Endothelial cell of umbilical vein (primary cell): ENCODE measurements at places on chromosomes 7 and 10. TPM values are rescaled to one million over a fixed set of nuclear protein-coding genes. Genes with fewer than 3 reads are reported as not detected.
A peak's percentile ranks its signal among the peaks of the same experiment; 100 is the strongest.

- H3K4me3 ChIP-seq = no peak overlapping the region
- peaks cover 4% of the 10 kb centered on the region for H3K27me3 ChIP-seq
- no peaks in the 10 kb centered on the region for H3K36me3 ChIP-seq
- H3K4me1 ChIP-seq = no peaks in the 10 kb centered on the region
- DNase-seq = no peak
Measured at GRCh38 chr10:77422491-77423338, 214.9 kb downstream of the KCNMA1 start.

Gene FFAR4
- total RNA-seq = not detected in 2 replicates

- H3K27me3 ChIP-seq = no peaks in the 10 kb centered on the region
- DNase-seq = no peak
- no peaks in the 10 kb centered on the region for H3K4me1 ChIP-seq
- no peak overlapping the region for H3K4me3 ChIP-seq
- H3K36me3 ChIP-seq = no peaks in the 10 kb centered on the region
Measured at GRCh38 chr10:82762641-82763040, 887.6 kb downstream of the NRG3 start.

- H3K27me3 ChIP-seq = no peaks in the 10 kb centered on the region
- H3K27ac ChIP-seq = no peak overlapping the region
- H3K4me3 ChIP-seq = no peak overlapping the region
- DNase-seq = no peak
- no peaks in the 10 kb centered on the region for H3K4me1 ChIP-seq
- no peaks in the 10 kb centered on the region for H3K36me3 ChIP-seq
Measured at GRCh38 chr7:25739143-25739542, 412.9 kb upstream of the NFE2L3 start.

GRCh38 chr7:125059861-125060456 lies 130.3 kb upstream of the POT1 start:
- peaks cover 13% of the 10 kb centered on the region for H3K4me1 ChIP-seq
- DNase-seq = peak; percentile 36
- H3K27me3 ChIP-seq = no peaks in the 10 kb centered on the region
- H3K27ac ChIP-seq = no peak overlapping the region
- no peaks in the 10 kb centered on the region for H3K36me3 ChIP-seq

- H3K4me3 ChIP-seq = no peak overlapping the region
- no peaks in the 10 kb centered on the region for H3K27me3 ChIP-seq
- H3K4me1 ChIP-seq = peaks cover 9% of the 10 kb centered on the region
- H3K36me3 ChIP-seq = no peaks in the 10 kb centered on the region
- no peak overlapping the region for H3K27ac ChIP-seq
- DNase-seq = no peak
Measured at GRCh38 chr10:122505011-122505410, 43.7 kb downstream of the HTRA1 start.

GRCh38 chr7:64999165-65000004 lies 7.1 kb downstream of the ERV3-1 start:
- peak; percentile 82 for DNase-seq
- no peaks in the 10 kb centered on the region for H3K36me3 ChIP-seq
- H3K4me1 ChIP-seq = peaks cover 9% of the 10 kb centered on the region

Gene SEC61G
- 201 and 206 TPM in 2 replicates for total RNA-seq

GRCh38 chr7:47573758-47574481 lies 8.0 kb downstream of the TNS3 start:
- no peak overlapping the region for H3K4me3 ChIP-seq
- peaks cover 9% of the 10 kb centered on the region for H3K4me1 ChIP-seq
- H3K27me3 ChIP-seq = no peaks in the 10 kb centered on the region
- H3K27ac ChIP-seq = no peak overlapping the region
- no peaks in the 10 kb centered on the region for H3K36me3 ChIP-seq

DNA sequence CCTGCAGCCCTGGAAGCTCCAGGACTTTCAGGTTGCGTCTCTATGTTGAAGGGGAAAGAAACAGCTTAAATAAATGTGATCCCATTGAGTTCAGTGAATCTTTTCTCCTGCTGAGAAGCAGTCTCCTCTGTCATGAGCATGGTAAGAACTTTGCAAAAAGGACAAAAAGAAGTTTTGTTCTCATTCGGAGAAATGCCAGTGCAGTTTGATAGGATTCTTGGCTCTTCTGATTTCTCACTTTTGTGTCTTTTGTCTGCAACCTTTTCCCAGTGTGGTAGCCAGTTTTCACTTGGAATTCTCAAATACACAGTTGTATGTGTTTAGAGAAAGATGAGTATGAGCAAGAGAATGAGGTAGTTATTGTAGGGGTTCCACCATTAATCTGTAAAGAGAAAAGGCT lies 64.3 kb downstream of the AP3M1 start:
- no peaks in the 10 kb centered on the region for H3K27me3 ChIP-seq
- H3K4me1 ChIP-seq = peaks cover under 1% of the 10 kb centered on the region
- peaks cover 14% of the 10 kb centered on the region for H3K36me3 ChIP-seq

Gene SLC35B4
- total RNA-seq = 20.2 and 22.1 TPM in 2 replicates

DNA sequence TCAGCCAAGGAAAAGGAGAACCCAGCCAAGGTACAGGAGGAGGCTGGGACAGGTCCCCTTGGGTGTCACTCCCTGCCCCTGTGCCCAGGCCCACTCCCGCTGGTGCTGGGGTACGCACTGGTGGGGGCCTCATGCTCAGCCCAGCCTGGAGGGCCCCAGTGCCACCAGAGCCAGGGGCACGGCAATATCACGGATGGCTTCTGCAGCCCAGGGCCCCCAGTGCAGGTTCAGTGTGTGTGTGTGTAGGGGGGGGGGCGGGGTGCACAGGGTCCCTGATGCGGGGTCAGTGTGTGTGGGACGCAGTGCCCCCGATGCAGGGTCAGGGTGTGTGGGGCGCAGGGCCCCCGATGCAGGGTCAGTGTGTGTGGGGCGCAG lies 23.4 kb upstream of the ZNF716 start:
- H3K27me3 ChIP-seq = no peaks in the 10 kb centered on the region
- H3K4me3 ChIP-seq = no peak overlapping the region
- H3K36me3 ChIP-seq = no peaks in the 10 kb centered on the region
